Mucosa of gallbladder (tissue), 1 donor: ENCODE measurements at places on chromosomes 1 and 21. TPM values are rescaled to one million over a fixed set of nuclear protein-coding genes. Genes with fewer than 3 reads are reported as not detected.

DNA sequence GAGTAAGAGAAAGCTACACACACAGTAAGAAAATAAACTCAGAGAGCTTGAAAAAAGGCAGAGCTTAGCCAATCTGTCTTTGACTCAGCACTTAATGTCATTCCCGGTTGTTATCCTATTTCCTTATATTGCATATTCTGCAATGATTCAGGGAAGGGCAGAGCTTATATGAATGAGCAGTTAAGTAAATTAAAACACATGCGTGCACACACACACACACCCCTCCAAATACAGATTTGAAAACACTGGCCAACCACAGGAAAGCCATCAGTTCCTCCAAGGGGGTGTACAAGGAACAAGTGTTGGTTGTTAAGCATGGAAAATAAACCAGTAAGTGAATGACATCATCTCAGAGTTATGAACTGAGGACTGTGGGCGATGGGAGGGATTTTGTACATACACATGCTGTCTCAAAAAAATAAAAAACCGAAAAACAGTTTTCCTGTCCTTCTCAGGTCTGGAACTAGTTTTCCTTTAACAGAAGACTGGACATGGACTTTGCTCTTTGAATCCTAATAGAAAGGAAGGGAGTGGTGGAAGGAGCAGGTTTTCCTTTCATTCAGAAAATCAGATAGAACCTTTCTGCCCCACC lies 1.0 kb downstream of the IQGAP3 start:
- DNase-seq = no peak

DNA sequence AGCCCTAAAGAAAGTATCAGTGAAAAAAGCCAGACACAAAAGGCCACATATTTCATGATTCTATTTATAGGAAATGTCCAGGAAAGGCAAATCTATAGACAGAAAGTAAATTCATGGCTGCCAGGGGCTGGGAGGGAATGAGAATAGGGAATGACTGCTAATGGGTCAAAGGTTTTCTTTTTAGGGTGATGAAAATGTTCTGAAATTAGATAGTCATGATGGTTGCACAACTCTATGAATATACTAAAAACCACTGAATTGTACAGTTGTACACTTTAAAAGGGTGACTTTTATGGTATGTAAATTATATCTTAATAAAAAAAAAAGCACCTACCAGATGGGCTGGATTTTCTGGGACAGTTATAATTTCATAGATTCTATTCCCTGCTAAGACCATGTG lies 114.8 kb downstream of the CNIH3 start:
- DNase-seq = no peak

GRCh38 chr1:212488436-212489283 lies 55.9 kb downstream of the NENF start:
- DNase-seq = peak; percentile 65

- DNase-seq = no peak
Observed at GRCh38 chr1:188371295-188371806, 1542.6 kb downstream of the PLA2G4A start.

DNA sequence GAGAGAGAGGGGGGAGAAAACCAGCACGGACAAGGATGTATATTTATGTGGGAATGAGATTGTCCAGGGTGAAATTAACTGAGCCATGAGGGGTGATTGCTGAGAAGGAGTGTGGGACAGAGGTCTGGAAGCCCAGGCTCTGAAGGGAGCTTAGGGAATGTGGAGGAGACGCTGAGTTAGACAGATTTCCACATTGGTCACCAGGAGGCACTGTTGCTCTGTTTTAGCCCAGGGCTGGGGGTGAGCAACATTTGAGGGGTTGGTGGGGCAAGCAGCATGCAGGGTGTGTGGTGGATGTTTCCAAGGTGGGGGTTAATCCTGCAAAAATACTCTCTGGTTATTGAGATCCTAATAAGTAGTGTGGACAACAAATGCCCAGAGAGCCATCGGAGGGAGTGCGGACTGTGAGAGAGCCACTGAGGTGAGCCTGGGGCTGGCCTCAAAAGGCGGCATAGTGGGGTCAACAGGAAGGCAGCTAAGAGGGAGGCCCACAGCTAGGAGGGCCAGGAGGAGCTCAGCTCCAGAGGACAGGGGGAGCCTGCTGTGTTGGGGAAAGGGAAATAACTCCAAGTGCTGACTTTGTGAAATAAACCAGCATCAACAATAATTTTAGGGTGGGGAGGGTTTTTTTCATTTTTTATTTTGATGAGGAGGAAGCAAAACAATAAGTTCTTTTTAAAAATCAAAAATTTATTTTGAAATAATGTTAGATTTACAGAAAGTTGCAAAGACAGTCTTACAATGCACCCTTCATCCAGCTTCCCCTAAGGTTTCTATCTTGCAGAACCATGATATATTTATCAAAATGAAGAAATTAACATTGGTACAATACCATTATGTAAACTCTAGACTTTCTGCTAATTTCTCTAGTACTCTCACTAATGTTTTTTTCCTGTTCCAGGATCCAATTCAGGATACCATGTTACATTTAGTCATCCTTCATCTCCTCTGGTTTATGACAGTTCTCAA lies 82.8 kb upstream of the CD34 start:
- no peak for DNase-seq

- no peak for DNase-seq
Observed at GRCh38 chr1:163709636-163710035, 387.9 kb downstream of the NUF2 start.

GRCh38 chr1:55879346-55879745 lies 664.2 kb upstream of the USP24 start:
- no peak for DNase-seq

DNA sequence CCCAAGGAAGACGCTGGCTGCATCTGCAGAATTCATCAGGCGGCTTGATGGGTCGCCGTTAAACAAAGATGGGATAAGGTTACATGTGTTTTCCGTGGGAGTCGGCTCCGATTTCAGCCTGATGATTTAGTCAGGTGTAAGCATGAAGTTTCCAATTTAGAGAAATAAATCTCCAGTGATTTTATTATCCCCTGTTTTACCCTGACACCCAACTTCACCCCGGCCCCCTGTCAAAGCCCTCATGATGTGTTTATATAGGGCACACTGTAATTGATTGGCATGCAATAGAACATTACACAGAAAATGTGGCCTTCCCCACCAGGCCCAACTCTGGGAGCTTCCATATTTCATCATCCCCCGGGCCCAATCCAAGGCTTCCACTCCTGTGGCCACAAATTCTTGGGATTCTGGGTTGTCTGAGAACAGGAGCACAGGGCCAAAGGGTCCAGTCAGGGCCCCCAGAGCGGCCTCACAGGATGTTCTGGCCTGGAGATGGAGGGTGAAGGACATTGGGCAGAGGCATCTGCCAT lies 72.5 kb downstream of the FOXD2 start:
- DNase-seq = no peak

GRCh38 chr1:69256036-69256435 lies 311.7 kb upstream of the LRRC7 start:
- no peak for DNase-seq

DNA sequence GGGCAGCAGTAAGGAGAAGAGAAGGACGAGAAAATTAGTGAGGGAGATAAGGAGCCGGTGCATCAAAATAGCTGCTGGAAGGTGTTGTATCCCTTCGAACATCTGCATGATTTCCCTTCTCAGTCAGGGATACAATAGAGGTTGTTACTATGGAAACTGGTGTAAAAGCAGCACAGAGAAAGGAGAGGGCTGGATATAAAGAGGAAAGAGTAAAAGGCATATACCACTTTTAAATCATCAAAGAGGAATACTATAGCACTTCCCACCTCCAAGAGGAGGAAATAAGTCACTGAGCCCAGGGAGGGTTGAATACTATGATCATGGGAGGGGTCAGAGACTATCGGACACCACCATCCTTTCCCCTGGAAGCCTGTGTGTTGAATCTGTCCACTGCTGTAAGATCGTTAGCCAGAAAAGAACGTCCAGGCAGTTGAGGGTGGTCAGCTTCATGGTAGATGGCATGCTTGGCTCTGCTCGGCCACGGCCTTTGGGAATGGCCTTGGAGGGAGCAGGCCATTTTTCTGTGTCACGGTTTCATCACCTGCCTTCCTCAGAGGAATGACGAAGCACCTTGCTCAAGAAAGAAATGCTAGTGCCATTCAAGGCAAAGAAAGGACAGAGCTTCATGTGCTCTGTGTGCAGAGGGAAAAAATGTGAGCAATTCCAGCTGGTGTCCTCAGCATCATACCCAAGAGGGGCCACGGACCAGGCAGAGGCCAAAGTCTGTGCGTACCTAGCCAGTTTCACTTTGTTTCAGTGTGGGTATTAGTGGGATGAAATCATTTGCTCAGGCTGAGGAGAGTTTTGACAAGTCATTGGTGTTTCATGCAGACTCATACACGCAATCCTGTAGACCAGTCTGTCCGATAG lies 64.2 kb downstream of the IRF2BP2 start:
- DNase-seq = no peak

DNA sequence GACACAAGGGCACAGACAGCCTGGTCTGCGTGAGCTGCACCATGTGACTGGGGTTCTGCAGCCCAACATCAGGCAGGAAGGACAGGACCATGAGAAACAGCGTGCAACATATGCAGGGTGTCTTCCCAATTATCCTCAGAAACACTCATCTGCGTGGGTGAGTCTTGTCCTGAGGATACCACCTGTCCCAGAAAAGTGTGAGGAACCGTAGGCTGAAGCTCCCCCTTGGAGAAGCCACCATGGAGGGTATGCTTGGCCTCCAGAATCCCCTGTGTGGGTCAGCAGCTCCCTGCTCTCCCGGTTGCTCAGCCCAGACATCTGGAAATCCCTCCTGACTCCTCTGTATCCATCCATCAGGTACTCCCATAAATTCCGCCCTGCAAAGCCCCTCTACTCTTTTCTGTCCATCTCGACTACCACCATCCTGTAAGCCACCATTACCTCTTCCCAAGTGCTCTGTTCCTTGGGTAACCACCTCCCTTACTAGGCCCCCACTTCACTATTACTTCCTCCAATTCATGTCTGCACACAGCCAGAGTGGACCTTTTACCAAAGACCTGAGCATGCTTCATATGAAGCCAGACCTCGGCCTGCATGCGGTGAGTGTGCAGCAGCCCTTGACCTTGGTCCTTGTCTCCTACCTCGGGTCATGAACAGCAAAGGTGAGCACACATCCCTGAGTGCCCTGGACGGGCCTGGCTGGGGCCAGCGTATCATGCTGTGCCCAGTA lies 33.0 kb downstream of the ETS2 start:
- DNase-seq = no peak

DNA sequence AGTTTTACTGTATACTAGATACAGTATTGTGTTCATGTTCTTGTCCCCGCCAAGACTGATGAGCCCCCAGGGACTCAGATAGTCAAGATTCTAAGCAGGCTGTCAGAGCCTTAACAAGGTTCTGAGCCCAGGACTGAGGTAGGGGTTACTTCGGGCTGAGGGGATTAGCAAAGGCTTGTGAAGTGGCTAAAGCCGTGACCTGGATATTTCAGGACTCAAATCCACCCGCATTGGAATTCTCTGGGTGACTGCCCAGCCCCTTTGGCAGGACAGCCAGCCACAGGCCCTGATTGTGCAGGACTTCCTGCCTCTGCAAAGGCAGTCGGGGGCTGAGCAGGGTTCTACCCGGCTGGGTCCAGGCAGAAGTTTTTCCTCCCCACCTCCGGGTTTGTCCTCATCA lies at the start of gene PLA2G5:
TSS of gene PLA2G5 (plus strand) at position 321 of the 400 bp plus-strand sequence. CDS start 14,637 bp downstream, outside the sequence.
- peak; percentile 33 for DNase-seq

GRCh38 chr1:43558346-43558841 lies 27.7 kb downstream of the PTPRF start:
- DNase-seq = no peak

GRCh38 chr1:160367934-160368923 lies 1.4 kb downstream of the NHLH1 start:
- no peak for DNase-seq

DNA sequence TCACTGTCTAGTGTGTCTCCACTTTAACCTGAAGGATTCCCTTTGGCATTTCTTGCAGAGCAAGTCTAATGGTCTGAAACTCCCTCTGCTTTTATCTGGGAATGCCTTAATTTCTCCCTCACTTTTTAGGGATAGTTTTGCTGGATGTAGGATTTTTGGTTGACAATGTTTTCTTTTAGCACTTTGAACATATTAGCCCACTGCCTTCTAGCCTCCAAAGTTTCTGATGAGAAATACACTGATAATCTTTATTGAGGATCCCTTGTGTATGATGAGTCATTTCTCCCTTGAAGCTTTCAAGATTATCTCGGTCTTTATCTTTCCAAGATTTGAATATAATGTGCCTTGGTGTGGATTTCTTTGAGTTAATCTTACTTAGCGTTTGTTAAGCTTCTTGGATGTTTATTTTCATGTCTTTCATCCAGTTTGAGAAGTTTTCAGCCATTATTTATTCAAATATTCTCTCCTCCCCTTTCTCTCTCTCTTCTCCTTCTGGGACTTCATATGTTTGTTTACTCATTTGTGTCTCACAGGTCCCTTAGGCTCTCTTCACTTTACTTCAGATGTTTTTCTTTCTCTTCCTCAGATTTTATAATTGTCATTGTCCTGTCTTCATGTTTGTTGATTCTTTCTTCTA lies 53.1 kb downstream of the STYXL2 start:
- DNase-seq = no peak

- DNase-seq = no peak
Observed at GRCh38 chr1:175845338-175845737, 101.9 kb upstream of the TNR start.

DNA sequence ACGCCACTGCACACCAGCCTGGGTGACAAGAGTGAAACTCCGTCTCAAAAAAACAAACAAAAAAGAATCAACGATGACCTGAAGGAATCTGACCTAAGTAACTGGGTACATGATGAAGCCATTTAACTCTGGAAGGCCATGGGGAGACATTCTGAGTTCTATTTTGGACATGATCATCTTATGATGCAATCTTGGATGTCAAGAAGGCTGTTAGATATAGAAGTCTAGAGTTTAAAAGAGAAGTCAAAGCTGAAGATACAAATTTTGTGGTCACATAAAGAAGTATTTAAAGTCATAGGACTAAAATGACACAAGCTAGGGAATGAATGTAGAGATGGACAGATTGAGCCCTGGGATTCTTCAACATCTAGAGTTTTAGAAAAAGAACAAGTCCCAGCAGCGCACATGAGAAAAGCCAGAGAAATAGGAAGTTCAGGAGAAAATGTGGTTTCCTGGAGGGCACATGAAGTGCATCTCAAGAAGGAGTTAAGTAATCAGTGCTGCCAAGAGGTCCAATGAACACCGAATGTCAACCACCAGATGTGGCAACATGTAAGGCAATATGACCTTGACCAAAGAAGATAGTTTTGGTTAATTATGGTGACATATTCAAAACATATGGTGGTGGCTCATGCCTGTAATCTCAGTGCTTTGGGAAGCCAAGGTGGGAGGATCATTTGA lies 26.8 kb downstream of the ELK4 start:
- no peak for DNase-seq

The RGS2 gene
- total RNA-seq = 59.7 TPM

The TFF3 gene
- 1,342 TPM for total RNA-seq

The ARPC5 gene
- total RNA-seq = 108 TPM

The SPRR1A gene
- total RNA-seq = not detected
